ENCODE measurements at places on chromosomes 13 and 19.

DNA sequence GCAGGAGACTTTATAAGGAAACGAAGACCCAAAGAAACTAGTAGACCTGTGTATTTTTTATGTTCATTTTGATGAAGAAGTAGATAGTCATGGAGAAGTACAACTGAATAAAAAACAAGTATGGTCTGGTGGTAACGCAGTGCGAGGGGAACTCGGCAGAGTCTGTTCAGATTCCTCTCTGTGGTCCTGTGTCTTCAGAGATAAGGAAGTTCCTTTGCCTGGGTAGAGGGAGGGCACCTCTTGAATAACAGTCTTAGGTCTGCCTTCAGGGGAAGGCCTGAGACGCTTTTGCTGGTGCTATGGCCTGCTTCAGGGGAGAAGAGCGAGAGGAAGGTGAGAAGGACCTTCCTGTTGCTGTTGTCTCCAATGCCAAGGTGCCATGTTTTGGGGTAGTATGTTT lies 25.9 kb upstream of the SLC46A3 start:
- no peak for DNase-seq

- no peak for DNase-seq
Measured at GRCh38 chr13:106348075-106348840, 187.2 kb downstream of the EFNB2 start.

DNA sequence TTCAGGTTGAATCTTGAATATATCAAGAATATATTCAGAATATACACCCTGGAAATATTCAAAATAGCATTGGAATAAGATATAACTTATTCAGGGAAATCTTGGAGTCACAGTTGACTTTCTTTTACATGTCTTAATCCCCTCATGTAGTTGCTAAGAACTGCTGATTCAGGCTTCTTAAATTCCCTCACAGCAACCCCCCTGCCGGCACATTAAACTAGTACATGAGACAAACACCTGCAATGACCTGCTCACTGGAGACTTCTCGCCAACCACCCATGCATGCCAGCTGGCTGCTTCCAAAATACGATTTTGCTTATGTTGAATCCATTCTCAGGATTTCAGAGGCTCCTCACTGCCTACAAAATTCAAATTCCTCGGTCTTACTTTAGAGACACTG lies 997.1 kb downstream of the EFNB2 start:
- no peak for DNase-seq

DNA sequence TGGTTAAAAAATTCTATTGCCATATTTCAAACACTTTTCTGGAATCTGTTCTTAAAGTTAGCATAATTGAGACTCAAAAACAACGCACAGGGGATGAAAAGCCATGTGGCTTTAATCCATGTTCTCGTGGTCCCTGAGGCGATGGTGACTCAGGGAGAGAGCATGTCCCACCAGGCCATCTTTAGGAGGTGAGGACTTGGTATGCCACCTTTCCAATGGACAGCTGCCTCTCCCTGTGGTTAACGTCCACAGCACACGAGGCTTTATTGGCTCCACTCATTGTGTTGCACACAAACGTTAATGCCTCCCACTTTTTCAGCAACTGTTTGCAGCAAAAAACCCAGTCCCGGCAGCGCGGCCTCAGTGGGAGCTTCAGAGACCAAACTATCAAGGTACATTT lies 51.4 kb downstream of the EFNB2 start:
- no peak for DNase-seq

DNA sequence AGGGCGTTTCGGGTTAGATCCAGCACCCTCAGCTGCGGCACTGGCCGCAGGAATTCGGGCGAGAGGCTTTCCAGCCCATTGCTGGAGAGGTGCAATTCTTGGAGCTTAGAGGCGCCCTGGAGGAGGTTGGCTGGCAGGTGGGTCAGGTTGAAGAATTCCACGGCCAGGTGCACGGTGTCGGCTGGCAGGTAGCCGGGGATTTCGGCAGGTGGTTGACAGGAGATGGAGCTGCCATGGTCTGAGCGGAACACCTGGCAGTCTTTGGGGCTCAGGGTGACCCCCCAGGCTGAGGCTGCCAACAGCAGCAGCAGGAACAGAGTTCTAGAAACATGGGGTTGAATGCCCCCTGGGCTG lies 1.3 kb downstream of the LRG1 start:
- no peak for DNase-seq

DNA sequence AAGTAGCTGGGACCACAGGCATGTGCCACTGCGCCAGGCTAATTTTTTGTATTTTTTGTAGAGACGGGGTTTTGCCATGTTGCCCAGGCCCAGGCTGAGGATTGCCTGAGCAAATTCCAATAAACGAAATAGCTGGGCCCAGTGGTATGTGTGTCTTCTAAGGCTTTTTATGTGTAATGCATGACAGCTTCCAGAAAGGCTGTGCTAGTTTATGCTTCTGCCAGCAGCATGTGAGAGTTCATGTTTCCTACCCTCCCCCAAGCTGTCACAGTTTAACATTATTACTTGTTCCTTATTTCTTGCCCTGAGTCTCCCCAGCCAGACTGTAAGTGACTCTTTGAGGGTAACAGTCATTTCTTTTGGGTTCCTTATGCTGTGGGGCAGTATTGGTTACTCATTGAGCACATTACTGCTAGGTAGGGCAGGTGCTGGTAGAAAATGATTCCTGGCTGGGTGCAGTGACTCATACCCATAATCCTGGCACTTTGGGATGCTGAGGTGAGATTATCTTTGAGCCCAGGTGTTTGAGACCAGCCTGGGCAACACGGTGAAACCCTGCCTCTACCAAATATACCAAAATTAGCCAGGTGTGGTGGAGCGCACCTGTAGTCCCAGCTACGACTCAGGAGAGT lies 13.6 kb downstream of the GPATCH1 start:
- no peak for DNase-seq

DNA sequence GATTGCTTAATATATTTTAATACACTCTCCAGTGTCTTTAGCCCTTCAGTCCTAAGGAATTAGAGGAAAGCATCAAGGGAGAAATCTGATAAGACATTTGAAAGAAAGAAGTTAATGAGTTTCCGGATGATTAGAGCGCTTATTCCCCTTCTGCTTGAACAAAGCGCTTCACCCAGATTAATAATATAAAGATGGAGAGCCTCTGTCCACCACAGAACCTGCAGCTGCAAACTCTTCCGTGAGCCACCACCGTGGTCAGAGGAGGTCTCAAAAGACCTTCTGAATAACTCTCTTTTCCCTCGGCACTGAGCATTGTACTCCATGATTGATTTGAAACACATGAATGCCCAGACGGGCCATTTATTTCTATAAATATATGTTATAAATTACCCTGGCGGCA lies 14.2 kb upstream of the TUBGCP3 start:
- no peak for DNase-seq

GRCh38 chr13:110756219-110756631 lies 42.7 kb downstream of the ING1 start:
- no peak for DNase-seq

DNA sequence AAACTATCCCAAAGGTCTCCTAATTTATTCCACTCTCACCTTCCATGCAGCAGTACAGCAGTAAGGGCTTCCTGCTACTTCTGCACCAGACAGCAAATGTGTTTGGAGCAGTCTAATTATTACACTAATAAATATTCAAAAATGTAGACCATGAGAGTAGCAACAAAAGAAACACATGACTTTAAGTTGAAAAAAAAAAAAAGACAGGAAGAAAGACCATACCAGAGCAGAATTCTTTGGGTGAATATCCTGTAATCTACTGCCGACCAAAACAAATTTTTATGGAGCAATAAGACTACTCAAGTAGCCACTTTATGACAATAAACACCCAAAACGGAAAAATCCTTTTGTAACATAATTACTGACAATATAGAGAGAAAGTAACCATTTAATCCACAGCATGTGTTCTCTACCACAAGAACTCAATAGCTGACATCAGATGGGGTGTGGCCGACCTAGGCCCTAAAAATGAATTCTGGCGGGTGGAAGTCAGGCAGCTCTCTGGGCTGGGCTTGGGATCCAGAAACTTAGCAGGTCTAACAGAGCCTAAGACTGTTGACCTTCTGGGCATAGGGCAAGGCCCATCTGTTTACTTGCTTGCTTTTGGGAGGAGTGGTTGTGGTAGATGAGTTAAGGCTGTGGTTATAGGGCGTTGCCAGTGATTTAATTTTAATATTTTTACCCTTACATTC lies 4.6 kb downstream of the KLF12 start:
- DNase-seq: no peak

DNA sequence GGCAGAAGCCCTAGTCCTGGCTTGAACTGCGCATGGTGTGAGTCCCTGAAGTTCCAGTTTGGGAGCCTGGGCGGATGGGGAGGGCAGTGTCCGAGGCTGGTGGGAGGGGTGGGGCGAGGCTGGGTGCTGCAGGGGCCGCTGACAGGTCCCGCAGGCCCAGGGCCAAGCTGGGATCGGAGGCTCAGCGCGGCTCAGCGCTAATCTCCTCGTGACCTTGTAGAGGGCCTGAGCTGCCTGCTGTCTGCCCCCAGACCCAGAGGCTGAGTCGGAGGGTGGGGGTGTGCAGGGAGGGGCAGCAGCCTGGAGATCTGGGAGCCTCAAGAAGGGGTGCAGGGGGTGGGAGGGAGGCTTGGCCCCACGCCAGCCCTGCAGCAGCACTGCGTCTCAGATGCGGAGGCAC lies 3.0 kb downstream of the ATP1A3 start:
- no peak for DNase-seq

- DNase-seq: no peak
Measured at GRCh38 chr19:54434873-54435214, 14.2 kb upstream of the LENG8 start.

DNA sequence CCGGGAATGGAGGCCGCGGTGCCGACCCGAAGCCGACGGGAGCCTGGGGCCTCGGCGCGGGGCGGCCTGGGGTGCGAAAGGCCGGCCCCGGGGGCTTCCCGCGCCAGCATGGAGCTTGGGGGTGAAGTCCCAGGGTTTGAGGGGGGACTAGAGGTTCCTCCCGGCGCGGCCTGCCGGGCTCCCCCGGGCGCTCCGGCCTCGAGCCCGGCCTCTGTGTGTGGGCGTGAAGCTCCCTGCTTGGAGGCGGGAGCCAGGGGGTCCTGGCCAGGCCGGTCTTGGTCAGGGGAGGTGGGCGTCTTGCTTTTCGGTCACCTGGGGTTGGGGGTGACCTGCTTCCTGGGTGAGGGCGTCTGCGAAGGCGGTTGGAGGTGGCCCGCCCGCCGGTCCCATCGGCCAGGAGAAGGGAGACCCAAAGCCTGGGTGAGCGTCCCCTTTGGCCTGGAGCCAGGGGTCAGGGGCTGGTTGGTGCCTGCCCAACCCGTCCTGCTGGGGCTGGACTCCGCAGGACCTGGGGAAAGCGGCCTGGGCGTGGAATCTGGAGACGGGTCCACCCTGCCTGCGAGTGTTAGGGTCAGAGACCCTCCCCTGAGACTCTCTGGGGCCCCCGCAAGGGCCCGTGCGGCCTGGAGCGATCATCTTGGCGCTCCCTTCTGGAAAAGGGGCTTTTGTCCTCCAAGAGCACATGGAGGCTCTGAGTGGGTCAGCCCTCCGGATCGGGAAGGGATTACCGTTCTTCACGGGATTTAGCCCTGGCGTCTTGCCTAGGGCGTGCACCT lies 535 bp downstream of the BSG start:
- no peak for DNase-seq

- DNase-seq: no peak
Measured at GRCh38 chr19:53670345-53670744, 38.5 kb downstream of the DPRX start.

DNA sequence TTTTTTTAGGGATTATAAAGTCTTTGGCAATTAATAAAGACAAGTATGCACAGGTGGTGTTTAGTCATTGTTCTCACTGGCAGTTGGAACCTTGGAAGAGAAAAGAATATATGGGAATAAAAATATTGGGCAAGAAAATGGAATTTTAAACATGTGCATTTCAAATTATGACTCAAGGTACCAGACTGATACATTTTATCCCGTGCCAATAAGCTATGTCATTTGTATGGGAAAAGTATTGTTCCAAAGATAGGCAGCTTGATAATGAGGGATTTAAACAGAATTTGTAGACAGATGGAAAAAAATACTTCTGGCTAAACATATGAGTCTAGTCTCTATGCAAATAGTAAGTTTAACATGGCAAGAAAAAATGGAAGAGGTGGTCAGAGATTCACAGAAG lies 169.5 kb upstream of the UFM1 start:
- no peak for DNase-seq

DNA sequence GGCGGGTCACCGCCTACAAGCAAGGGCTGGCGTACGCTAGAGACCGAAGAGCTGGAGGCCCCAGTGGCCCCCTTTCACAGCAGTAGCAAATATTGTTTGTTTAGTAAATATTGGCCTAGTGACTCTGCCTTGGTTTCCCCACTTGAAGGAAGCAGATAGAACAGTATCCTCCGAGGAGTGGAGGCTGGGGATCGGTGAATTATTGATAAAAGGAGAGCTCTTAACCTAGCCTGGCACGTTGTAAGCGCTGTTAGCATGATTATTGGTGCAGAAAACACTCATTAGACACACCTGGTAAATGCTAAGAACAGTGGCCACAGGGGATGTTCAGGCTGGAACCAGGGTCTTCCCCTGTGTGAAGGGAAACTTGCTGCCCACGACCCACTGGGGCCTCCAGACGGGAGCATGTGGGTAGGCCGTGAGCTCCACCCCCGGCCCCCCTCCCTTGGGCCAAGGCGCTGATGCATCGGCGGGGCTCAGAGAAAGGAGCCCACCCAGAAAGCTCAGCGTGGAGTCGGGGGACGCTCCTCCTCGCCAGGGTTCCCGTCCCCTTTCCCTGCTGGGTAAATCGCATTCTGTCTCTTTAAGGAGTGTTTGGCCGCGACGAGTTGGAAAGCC lies 2.3 kb downstream of the IER2 start:
- no peak for DNase-seq

DNA sequence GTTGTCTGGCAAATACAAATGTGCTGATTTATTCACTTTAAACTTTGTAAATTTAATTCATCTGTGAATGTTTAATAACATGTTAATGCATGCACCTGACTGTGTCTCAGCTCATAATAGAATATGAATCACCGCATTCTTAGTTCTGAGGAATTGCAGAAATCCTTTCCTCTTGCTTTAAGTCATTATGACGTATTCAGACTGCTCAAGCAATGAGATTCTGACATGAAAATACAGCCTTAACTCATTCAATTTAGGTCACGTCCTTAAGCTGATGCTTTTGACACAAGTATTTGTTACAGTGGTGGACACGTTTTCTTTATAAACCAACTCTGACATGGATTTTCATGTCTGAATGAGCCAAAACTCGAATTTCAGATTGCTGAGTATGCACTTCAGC lies 541.0 kb upstream of the KLF12 start:
- no peak for DNase-seq

Measured in amniotic stem cell (primary cell).